ENCODE measurements at places on chromosomes 13 and 19.

DNA sequence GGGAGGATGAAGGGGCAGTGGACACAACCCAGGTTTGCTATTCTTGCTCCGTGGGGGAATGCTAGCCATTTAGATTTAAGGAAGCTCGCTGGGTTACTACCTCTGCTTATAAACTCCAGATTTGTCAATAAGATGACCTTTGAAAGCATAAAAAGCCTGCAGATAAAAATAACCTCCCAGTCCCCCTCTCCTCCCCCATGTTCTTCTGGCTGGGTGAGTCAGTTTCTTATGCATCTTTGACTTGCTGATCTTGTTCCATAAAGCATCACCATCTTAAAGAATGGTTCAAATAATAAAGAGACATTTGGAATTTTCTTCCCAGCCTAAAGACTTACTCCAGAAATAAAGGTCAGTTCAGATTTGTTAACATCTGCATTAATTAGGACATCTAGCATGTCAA is 118.3 kb upstream of the RNF113B start:
- no peak for DNase-seq

DNA sequence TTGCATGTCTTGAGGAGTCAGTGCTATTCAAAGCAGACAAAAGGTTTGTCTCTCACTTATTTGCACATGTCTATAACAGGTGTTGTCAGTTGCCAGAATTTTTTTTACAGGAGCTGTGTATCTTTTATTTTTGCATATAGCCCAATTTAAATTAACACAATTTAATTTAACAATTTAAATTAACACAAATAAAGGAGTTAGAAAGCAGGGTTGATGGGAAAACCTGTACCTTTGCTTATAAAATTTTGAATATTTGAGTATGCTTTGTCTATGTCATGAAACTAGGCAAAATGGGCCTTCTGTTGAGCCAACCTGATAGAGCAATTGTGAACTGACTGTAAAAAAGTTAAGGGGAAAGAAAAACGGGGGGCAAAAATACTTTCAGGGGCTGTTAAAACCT is 78.0 kb downstream of the MAP4K1 start:
- DNase-seq = no peak

DNA sequence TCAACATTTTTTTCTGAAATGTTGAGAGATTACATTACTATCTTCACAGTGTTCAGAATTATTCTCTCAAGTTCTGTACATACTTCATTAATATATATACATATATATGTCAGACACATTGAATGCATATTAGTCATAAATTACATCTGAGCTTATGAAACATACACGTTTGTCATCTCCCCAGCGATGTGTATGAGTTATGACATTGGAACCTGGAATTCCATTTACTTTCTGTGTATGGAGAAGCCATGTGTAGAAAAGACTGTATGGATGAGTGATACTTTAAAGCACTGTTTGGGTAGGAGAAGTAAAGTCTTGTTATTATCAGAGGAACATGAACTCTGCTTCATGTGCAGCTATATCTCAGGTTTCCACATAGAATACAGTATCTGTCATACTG is 167.2 kb downstream of the FGF14 start:
- DNase-seq = no peak

DNA sequence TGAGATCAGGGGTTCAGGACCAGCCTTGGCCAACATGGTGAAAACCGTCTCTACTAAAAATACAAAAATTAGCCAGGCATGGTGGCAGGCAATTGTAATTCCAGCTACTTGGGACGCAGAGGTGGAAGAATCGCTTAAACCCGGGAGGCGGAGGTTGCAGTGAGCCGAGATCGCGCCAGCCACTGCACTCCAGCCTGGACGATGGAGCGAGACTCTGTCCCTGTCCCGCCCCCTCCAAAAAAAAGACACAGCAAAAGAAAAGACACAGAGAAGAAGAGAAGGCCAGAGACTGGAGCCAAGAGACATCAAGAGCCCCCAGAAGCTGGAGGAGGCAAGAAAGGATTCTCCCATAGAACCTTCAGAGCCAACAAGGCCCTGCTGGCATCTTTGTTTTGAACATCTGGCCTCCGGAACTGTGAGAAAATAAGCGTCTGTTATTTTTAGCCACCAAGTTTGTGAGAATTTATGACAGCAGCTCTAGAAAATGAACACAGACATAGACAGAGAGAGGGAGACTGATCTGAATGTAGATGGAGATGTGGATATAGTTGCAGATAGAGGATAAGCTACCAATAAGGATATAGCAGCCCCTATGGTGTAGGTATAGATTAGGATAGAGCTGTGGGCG is 25.7 kb upstream of the PNMA8B start:
- no peak for DNase-seq

DNA sequence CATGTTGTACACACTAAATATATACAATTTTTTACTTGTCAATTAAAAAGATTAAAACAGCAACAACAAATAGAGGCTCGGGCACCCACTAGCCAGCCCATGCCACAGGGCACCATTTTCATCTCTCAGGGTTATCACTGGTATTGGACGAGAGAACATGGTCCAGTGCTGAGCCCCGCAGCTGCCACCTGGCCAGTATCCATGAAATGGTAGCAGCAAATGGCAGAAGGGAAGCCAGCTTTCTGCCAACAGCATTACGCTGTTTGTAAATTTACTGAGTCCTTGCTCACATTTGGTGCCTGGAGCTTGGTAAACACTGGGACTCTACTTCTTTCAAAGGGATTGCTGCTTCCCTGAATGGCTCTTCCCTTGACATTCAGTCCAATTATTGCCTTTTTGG is 87.9 kb upstream of the WASF3 start:
- DNase-seq = no peak

DNA sequence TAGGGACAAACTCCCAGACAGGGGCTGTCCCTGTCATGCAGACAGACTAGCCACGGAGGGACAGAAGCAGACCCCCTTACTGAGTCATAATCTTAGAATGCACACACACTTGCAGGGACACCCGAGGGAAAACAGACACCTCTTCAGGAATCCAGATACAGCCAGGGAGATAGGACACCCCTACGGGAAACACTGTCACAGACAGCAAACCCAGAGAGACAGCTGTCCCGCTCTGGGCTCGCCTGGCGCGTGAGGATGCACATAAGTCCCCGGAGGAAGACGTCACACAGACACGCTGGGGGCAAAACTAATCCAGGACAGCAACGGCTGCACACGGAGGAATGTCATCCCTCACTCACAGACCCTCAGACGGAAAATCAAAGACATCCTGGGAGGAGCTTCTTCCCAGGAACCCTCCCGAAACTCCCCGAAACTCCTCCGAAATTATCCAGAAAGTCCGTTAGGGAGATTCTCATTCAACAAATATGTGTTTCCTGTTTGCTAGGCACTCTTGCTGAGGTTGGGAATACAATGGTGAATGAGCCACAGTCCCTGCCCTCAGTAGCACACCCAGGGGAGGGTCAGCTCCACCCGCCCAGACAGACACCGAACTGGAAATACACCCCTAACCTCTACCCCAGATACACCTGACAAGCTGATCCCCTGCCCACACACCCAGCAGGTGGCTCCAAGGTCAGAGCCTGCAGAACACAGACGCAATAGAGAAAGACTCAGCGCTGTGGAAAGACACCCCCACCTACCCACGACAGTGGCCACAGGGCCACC is 15.2 kb upstream of the TOMM40 start:
- no peak for DNase-seq

DNA sequence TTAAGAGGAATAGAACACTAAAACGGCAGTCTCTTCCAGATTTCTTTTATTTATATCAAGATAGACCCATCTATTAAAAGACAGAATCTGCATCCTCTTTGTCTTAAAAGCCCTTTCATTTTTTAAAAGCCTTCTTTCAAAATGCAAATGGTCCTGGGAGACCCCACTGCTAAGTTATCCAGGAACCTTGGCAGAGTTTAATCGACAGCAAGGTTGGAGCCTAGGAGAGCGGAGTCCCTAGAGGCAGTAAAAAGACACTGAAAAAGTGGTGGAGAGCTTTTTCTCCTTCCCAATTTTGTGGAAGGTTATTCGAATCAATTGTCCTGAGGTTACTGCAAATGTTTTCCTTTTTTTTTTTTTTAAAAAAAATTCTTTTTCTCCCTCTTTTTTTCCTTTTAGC is 294.7 kb downstream of the NALCN start:
- peak; percentile 18 for DNase-seq

DNA sequence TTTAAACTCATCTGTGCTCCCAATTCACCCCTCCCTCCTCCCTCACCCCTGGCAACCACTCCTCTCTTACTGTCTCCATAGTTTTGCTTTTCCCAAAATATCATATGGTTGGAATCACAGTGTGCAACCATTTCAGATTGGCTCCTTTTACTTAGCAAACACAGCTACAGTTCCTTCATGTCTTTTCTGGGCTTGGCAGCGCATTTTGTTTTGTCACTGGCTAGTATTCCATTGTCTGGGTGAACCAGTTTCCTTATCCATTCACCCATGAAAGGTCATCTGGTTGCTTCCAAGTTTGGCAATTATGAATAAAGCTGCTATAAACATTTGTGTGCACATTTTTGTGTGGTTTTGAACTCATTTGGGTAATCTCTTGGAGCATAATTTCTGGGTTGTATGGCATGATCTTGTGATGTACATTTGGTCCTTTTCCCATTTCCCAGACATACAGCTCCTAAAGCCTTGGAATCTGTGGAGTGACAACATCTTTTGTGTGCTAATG is 23.9 kb upstream of the GAS6 start:
- DNase-seq = no peak

DNA sequence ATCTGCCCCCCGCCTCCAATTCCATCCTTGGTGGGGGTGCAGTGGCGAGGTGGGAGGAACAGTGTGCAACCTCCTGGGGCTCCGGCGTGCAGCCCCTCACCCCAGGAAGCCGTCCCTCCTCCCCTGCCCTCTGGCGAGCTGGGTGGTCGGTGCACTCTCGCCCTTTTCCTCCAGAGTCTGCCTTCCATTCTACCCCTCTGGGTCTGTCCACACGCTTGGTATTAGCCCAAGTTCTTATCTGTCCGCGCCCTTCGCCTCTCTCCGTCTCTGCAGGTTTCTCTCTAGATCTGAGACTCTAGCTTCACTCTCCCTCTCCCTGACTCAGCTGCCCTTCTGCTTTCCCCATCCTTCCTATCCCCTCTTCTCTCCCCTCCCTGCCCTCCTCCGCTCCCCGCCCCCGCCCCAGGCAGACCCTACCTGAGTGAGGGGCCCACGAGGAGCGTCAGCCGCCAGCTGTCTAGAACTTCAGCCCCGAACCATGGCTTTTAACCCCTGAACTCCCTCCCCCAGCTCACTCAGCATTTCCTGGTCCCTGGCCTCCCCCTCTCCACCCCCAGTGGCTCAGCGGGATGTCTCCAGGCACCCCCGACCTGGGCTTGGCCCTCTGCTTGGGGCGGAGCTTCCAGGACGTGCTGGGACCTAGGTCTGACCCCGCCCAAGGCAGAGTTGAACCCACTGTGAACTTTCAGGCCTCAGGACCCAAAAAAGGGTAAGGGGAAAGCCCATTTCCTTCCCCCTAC is 499 bp upstream of the KLK13 start:
- DNase-seq = no peak

DNA sequence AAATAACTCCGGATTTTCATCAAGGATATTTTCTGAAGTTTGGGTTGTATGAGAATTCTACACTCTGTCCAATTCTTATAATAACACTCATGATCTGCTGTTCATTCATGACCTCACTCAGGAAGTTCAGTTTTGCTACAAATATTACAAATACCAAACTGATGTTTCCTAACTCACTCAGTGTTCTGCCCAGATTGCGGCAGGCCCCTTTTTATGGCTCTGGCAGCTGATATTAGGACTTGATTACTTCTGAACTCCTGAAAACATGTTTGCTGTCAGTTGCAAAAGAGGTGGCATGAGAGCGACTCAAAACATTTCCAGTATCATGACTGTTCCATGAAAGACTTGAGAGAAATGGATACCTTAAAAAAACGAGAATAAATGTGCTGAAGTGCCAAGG is 188.0 kb downstream of the RGCC start:
- DNase-seq = no peak

DNA sequence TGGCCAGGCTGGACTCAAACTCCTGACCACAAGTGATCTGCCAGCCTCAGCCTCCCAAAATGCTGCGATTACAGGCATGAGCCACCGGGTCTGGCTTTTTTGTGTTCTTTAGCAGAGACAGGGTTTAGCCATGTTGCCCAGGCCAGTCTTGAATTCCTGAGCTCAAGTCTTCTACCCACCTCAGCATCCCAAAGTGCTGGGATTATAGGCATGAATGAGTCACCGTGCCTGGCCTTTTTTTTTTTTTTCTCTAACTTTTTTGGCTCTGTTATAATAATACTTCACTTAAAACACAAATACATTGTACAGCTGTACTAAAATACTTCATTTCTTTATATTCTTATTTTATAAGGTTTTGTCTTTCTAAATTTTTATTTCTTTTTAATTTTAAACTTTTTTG is 599.5 kb upstream of the PCDH9 start:
- no peak for DNase-seq

GRCh38 chr19:35986664-35987570 is 8.1 kb upstream of the SDHAF1 start:
- no peak for DNase-seq

DNA sequence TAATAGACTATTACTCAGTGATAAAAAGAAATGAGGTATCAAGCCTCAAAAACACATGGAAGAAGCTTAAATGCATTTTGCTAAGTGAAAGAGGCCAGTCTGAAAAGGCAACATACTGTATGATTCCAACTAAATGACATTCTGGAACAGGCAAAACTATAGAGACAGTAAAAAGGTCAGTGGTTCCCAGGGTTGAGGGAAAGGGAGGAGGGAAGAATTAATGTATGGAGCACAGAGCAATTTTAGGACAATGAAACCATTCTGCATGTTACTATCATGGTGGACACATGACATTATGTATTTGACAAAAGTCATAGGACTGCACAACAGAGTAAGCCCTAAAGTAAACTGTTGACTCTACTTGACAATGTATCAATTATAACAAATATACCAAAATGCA is 5.7 kb upstream of the SERPINE3 start:
- no peak for DNase-seq

GRCh38 chr13:31267126-31267784 is 67.5 kb downstream of the B3GLCT start:
- no peak for DNase-seq

DNA sequence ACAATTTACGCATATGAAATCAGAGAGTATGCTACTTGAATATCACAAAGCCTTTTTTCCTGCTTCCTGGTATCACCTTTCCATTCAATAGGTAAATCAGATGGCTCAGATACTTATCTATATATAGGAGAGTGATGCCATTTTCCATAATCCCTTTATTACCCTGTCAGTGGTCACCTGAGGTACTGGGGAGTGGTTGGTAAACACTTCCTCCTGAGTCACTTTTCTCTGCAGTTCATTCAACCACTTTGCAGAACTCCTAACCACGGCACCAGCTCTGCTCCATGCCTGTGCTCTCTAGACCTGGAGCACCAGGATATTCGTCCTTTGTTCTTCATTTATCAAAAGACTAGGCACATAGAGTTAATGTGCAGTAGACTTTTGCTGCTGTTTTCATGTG is 748.5 kb upstream of the KLHL1 start:
- DNase-seq = no peak

GRCh38 chr19:34662919-34663318 is 14.0 kb downstream of the SCGB2B2 start:
- peak; percentile 33 for DNase-seq

GRCh38 chr13:106038752-106039151 is 496.7 kb downstream of the EFNB2 start:
- DNase-seq = no peak

GRCh38 chr13:41700790-41701310 is 243.5 kb downstream of the RGCC start:
- DNase-seq = no peak

GRCh38 chr19:43560687-43561086 is 14.6 kb downstream of the XRCC1 start:
- DNase-seq = no peak
